NCI-H1436 (cell line): ENCODE measurements at places on chromosomes 5 and 9.

GRCh38 chr5:654071-654778 lies 38.9 kb downstream of the TPPP start:
- DNase-seq = no peak

GRCh38 chr5:142171270-142171669 lies 62.7 kb downstream of the NDFIP1 start:
- DNase-seq = no peak

- no peak for DNase-seq
These were observed 1.2 kb downstream of the TTLL11 start for GRCh38 chr9:122091682-122092592.

DNA sequence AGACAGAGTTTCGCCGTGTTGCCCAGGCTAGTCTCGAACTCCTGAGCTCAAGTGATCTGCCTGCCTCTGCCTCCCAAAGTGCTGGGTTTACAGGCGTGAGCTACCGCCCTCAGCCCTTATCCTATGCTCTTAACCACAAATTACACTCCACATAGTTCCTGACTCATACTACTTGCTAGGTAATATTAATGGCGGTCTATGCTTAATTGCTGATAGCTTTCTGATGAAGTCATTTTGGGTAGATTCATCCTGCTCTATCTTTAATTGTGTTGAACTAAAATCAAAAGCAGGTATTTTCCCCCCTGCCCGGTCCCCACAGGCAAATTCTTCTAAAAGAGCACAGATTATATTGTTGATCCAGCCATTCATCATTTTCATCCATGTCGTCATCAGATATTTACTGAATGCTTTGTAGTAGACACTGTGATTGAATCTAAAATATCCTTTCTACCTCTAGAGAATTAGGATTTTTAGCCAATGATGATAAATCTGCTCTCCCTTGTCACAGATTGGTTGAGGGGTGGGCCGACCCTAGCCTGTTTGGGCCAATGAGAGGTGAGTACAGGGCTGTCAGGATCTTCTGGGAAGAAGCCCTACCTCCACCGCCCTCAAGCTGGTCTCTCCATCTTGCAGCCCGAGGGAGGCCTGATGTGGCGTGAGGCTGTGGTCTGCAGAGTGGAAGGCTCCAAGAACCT lies 144.8 kb downstream of the NR3C1 start:
- DNase-seq = no peak

DNA sequence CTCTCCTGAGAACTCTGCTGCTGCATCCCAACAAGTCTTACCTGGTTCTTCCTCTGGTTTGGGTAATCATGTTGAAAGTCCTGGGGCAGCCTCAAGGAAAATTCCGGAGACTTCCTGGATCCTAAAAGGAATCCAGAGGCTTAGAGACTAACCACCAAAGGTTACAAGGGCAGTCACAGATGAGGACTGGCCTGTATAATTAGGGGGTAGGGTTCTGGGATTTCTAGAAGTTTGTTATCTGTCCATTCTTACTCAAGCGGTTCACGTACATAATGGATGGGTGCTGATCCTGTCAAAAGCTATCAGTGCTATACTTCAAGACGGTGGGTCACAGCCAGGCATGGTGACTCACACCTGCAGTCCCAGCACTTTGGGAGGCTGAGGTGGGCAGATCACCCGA lies 51.4 kb upstream of the EPB41L4B start:
- DNase-seq = no peak

DNA sequence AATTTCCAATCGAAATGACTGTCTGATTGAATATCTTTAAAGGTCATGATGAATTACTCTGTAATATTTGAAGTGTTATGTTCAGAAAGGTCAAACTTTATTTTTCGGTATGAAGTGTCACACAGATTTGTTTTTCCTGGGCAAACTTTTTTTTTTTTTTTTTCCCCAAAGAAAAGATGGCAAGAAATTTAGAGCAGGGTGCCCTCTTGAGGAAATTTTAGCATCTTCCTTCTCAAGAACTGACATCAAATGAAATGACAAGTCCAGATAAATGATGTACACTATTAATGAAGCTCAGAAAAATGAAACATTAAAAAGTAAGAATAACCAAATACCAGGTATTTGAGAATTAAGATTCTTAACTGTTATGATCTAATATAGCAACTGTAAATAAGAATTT lies 123.6 kb downstream of the INVS start:
- DNase-seq = no peak

DNA sequence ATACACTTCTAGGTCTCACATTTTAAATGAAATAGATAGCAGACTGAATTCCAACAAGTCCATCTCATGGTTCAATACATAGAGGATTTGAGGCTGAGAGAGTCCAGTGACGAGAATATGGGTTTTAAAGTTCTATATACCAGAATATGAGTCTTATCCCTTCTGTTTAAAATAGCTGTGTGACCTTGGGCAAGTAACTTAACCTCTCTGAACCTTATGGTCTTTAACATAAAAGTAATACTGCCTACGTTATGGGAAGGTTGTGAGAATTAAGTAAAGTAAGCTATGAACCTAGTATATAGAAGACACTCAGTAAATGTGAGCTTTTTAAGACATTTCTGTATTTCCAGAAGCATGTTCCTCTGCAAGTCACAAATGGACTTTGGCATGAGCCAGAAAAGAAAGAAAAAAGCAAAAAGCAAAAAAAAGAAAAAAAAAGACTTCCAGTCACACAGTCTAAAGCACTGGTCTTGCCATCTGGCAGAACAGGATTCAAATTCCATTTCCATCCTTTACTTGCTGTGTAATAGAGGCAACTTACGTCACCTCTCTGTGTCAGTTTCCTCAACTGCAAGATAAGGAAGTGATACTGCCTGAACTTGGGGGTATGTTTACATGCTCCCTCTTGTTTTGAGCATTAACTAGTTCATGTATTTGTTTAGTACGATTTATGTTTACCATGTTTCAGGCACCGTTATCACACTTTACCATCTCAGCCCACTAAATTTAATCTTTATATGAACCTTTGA lies 248.2 kb downstream of the TRIM32 start:
- DNase-seq = no peak

GRCh38 chr5:131716650-131717049 lies 80.2 kb downstream of the FNIP1 start:
- no peak for DNase-seq

- no peak for DNase-seq
These were observed 498.8 kb upstream of the CD180 start for GRCh38 chr5:67695369-67695768.

DNA sequence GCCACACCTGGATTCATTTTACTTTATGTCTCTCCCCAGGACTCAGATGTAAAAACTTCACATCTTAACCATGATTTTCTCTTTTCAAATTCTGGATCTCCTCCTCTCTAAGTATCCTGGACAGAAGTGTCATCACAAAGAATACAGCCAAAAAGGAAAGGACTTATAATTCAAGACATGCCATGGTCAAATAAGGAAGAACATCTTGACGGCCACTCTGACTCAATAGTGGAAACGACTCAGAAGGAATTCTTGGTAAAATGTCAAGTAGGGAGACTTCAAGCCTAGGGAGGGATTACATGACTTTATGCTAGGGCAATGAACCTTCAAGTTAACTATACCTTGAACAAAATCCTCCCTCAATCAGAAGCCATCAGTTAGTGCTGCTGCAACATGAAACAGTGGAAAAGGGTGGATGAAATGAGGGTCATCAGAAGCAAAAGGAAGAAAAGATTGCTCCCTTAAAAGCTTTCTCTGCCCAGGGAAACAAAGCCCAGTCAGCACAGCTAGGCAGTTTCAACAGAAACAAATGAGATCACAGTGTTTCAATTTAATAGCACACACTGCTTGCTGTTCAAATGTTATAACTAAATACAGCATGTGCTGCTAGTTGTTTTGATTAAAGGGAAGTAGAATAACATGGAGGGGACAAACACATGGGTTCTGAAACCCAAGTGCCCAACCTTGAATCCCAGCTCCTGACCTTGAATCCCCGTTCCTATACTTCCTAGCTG lies 101.4 kb downstream of the LPAR1 start:
- no peak for DNase-seq

DNA sequence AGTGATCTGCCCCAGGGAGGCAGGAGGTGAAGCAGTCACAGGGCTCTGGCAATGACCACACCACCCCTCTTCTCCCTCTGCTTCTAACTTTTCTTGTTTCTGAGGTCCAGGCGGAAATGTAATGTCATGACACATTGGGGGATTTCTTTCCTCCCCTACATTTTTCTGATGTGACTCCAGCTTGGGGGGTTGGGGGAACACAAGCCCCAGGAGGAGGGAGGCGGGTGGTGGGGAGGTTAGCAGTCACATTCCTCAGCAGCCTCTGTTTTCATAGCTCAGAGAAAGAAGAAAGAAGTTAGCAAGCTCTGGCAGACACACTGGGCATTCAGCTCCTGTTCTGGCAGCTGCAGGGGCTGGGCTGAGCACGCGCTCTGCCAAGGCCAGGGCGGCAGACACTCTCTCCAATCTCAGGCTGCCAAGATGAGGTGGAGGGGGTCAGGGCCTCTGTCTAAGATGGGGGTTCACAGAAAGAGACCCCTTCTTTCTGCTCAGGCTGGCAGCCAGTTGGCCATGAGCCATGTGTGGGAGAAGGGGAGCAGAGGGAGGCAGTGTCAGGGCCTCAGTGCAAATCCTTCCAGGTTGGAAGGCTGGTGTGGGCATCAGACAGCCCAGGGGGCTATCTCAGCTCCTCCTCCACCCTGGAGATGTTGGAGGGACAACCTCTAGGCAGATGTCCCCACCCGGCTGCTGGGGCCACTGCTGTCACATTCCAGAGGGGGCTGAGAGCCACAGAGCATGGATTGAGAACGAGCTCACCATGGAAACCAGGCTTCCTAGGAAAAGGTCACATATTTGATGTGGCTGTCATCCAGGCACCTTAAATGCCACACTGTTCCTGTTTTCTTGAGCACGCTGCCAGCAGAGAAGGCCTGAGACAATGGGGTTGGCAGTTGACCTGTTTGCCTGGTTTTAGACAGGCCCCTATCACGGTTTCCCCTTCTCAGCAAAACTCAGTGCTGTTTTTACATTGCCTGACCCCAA lies 20.1 kb upstream of the PFDN1 start:
- no peak for DNase-seq

DNA sequence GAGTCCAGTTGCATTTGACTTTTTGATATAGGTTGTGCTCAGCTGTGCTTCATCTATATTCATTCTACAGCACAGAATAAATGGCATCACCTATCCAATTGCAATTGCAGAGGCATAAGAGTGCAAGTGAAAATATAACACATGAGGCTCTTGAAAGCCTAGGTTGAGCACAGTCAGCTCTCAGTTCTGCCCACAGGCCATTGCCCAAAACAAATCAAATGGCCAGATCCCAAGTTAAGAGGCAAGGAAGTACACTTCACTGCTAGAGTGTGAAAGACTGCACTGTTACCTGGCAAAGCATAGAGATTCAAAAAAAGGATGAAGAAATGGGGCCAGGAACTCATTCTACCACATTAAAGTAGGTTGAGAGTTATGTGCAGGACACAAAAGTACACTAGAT lies 305.5 kb upstream of the SEMA6A start:
- no peak for DNase-seq

DNA sequence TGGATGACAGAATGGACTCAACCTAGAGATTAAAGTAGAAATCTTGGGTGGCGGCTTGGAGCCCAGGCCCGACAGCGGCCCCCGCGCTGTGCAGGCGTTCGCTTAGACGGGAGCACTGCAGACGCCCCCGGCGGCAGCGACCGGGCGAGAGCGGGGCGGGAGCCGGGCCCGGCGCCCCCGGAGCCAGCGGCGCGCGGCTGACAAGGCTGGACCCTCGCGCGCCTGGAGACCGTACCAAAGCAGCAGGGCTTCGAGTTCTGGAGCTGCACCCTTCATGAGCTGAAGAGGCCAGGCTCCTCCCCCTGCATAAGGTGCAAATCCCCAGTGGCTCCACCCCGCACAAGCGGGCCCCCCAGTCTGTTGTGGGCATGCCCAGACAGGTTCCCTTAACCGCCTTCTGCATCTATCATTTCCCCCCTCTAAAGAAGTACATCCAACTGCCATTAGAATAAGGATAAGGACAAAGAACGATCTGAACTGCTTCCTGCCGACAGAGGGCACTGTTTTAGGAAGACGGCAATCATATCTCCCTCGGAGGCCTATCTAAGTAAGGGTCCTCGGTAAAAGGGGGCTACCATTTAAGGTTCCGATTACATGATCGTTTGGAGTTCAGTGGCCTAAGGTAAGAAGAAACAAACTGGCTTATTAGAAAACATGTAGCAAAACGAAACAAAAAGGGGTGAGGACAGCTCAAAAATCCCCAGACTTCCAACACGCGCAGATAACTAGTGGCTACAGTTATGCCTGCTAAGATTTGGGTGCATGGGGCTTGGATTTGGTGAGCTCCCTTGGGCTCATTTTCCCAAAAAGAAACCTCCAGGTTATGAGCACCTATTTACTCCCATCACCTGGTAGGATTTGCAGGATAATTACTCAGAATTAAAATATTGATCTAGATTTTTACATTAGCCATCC lies 66.3 kb downstream of the RGMB start:
- no peak for DNase-seq

DNA sequence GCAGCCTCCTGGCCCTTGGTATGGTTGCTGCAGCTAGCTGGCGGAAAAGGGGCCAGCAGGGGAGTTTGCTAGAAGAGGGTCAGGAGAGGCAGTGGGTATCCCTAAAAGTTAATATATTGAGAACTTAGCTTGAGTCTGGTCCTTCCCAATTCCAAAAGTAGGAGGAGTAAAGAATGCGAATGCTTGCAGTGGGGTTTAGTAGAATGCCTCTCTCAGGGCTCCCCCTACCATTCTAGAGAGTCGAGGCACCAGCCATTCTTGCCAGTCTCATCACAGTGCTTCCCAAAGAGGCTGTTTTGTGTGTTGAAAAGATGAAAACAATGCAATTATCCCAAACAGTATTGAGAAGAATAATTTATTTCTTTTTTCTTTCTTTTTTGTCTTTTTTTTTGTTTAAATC lies 26.4 kb downstream of the TTC39B start:
- DNase-seq = no peak

DNA sequence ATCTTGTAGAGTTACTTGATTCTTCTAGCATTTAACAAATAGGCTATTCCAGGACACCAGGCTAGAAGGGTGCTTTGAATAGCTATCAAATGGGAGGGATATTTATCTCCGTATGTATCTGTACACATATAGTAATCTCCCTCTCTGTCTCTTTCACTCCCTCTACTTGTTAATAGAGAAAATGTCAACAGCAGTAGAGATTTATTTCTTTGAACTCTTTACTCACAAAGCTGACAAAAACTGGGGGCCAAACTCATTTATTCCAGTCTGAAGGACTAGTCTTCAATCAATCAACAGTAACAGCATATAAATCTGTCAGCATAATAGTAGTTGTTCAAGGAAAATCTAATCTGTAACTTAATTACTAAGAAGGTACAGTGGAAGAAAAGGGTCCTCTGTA lies 78.2 kb upstream of the FER start:
- no peak for DNase-seq

GRCh38 chr5:170626507-170627150 lies 122.8 kb downstream of the KCNIP1 start:
- no peak for DNase-seq

DNA sequence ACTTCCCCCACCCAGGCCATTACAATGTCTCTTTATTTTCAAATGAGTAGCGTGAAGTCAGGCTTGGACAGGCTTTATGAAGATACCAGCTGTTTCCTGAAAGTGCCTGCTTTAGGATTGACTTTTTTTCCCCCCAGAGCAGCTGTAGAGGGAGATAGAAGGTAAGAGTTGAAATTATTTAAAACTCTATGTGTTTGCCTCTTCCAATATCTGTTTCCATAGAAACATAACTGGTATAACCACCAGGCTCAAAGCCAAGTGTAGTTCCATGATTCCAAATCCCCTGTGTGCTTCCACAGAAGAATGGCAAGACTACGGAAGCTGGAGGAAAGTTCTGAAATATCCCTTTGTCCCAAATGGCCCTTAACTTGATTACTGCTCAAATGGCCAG lies 87.4 kb upstream of the TBC1D2 start:
- no peak for DNase-seq

GRCh38 chr5:37391591-37391990 lies 12.5 kb downstream of the WDR70 start:
- DNase-seq = no peak
